Large intestine (tissue), 12 donors: ENCODE measurements at places on chromosomes 3 and 15. TPM values are rescaled to one million over a fixed set of nuclear protein-coding genes. Genes with fewer than 3 reads are reported as not detected.

GRCh38 chr3:100465892-100466777, 26.3 kb upstream of the TMEM45A start:
- no peak overlapping the region for H3K4me3 ChIP-seq
- no peak overlapping the region for H3K27ac ChIP-seq
- no peaks in the 10 kb centered on the region for H3K27me3 ChIP-seq
- no peaks in the 10 kb centered on the region for H3K4me1 ChIP-seq

Gene SOX2
- polyA plus RNA-seq = 1.8 TPM

DNA sequence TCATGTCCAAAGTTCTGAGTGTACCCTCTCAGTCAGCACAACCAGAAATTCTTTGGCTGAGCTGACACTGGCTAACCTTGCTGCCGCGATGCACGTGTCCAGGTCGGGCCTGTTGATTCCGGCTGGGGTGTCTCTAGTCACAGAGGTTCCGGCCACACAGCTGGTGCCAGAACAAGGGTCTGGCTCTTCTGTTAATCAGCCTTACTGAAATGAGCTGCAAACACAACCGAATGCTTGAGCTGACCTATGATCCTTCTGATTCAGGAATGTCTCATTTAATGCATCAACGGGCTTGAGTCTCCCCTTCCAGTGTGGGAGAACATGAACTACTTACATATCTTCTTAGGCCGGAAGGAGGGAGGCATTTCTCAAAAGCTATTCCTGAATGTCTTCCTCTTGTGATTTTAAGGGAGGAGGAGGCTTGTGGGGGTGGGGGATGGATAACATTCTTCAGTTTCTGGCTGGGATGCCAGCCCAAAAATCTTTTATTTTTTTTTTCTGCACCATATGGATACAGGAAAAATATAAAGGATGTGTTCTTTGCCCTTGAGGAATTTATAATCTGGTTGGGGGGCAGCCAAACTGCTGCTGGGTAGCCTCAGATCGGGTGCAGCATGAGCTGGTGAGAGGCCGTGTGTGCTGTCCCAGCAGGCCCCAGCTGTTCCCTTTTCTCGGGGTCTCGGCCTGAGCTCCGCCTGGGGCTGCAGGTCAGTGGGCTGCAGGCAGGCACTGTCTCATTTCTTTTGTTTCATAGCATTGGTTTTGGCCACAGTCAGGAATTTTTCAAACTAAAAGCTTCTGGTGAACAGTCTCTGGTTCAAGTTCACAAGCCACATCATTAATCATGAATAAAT, 319.1 kb upstream of the TBL1XR1 start:
- peaks cover 5% of the 10 kb centered on the region for H3K4me1 ChIP-seq
- H3K4me3 ChIP-seq = no peak overlapping the region
- H3K36me3 ChIP-seq = no peaks in the 10 kb centered on the region

DNA sequence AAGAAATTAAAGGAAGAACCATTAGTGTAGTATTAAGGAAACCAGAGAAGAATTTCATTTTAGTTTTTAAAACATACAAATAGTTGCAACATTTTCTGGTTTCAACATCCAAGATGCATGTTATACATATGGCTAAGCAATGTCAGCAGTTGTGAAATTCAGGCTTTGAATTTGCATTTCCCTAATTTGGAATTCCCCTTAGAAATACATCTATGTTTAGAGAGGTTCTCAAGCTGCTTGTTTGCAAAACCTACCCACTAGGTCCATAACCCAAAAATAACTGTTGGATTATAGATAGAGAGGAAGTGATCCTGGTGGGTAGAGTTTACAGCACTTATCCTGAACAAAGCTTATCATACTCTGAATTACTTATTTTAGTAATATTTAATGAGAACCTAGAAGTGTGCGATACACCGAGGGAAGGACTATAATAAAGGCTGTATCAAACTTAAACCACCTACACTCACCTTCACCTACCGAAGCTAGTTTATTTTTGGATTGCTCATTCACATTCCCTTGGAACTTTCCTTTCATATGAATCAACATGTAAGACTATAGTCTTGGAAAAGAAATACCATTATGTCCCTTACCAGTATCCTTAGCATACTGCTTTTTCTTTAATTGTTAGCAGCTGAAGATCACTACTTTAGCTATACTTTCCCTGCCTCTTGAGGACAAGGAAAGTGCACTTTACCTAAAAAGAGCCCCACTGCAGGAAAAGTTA, 60.6 kb downstream of the CHAC1 start:
- peaks cover 25% of the 10 kb centered on the region for H3K4me1 ChIP-seq
- peaks cover 22% of the 10 kb centered on the region for H3K36me3 ChIP-seq
- DNase-seq = no peak
- H3K4me3 ChIP-seq = no peak overlapping the region
- H3K27ac ChIP-seq = no peak overlapping the region
- no peaks in the 10 kb centered on the region for H3K27me3 ChIP-seq

- no peaks in the 10 kb centered on the region for H3K4me1 ChIP-seq
- no peaks in the 10 kb centered on the region for H3K36me3 ChIP-seq
- no peak overlapping the region for H3K4me3 ChIP-seq
- H3K27me3 ChIP-seq = no peaks in the 10 kb centered on the region
Observed at GRCh38 chr3:144754076-144754783, 782.6 kb downstream of the DIPK2A start.

- DNase-seq = peak; percentile 60
- no peak overlapping the region for H3K27ac ChIP-seq
- H3K4me3 ChIP-seq = no peak overlapping the region
- H3K36me3 ChIP-seq = peaks cover 10% of the 10 kb centered on the region
- H3K4me1 ChIP-seq = no peaks in the 10 kb centered on the region
Observed at GRCh38 chr15:77118882-77119321, 48.0 kb upstream of the TSPAN3 start.

DNA sequence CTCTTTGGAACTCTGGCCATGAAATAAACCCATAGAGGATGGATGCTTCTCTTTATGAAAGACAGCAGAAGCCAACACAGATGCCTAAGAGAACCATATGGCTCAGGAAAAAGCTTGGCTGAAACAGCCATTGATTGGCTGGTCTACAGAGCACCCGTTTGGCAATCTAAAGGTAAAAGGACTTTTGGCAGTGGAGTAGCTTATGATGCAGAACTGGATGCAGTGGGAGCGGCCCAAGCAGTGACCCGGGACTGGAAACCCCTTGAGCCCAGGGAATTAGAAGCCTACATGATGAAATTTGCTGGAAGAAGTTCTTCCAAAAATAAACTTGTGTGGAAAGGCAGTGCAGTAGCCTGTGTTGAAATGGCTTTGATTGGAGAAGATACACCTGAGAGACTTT, 360.2 kb downstream of the NR2F2 start:
- H3K27ac ChIP-seq = no peak overlapping the region
- DNase-seq = no peak
- no peak overlapping the region for H3K4me3 ChIP-seq
- H3K36me3 ChIP-seq = no peaks in the 10 kb centered on the region

- no peak overlapping the region for H3K4me3 ChIP-seq
- H3K27me3 ChIP-seq = no peaks in the 10 kb centered on the region
- peak overlapping the region; percentile 20 for H3K27ac ChIP-seq
- no peaks in the 10 kb centered on the region for H3K36me3 ChIP-seq
- no peak for DNase-seq
Observed at GRCh38 chr3:152328841-152329240, 60.1 kb downstream of the MBNL1 start.

Gene SLC9C1
- 0.33 TPM for polyA plus RNA-seq

DNA sequence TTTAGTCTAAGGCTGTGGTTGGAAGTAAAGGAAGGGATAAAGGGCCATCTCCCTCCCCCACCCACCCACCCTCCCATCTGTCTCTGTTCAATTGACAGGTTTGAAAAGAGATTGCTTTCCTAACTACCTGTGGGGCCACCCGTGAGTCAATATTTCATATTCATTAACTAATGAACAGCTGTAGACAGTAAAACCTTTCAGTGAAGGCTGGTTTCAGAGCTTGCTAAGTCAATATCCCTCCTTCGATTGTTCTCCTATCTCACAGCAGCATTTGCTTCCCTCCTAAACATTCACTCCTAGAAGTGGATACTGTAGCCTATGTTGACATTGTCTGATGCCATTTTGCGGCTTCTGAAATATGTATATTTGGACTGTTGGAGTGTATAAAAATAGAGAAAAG, 85.9 kb upstream of the SYNPR start:
- no peak overlapping the region for H3K4me3 ChIP-seq
- no peaks in the 10 kb centered on the region for H3K4me1 ChIP-seq
- no peak overlapping the region for H3K27ac ChIP-seq
- no peaks in the 10 kb centered on the region for H3K36me3 ChIP-seq
- DNase-seq = peak; percentile 16

Gene DAPK2
- 7.4 TPM for polyA plus RNA-seq

DNA sequence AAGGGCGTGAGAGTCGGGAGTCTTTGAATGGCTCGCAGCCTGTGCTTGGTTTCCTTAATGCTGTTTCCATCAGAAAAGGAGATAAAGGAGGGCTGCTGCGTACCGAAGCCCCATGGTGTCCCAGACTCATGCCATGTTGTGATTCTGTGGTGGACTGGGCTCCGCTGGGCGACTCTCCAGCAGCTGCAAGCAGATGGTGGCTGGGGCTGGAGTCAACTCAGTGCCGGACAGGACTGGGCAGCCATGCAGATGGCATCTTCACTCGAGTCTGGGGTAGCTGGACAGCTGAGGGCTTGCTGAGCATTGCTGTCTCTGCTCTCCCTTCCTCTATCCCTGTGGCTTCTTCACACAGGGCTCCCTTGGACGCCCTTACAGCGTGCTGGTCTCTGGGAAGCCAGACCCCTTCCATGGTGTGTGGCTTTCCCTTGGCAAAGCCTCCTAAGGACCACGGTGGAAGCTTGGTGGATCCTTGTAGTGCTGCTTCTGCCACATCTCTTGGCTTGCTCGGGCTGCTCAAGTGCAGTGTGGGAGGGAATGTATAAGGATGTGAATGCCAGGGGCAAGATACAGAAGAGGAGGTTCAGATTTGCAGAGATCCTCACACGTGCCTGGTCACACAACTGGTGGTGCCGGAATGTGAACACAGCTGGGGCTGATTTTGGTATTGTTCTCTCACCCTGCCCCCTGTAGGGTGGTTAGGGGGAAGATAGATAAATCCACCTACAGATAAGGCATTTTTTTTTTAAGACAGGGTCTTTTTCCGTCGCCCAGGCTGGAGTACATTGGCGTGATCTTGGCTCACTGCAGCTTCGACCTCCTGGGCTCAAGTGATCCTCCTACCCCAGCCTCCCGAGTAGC, 9.0 kb downstream of the NIPA1 start:
- peaks cover 2% of the 10 kb centered on the region for H3K36me3 ChIP-seq
- no peak overlapping the region for H3K4me3 ChIP-seq
- no peak for DNase-seq
- H3K27me3 ChIP-seq = no peaks in the 10 kb centered on the region
- no peaks in the 10 kb centered on the region for H3K4me1 ChIP-seq
- H3K27ac ChIP-seq = no peak overlapping the region

Gene GHSR
- not detected for polyA plus RNA-seq

DNA sequence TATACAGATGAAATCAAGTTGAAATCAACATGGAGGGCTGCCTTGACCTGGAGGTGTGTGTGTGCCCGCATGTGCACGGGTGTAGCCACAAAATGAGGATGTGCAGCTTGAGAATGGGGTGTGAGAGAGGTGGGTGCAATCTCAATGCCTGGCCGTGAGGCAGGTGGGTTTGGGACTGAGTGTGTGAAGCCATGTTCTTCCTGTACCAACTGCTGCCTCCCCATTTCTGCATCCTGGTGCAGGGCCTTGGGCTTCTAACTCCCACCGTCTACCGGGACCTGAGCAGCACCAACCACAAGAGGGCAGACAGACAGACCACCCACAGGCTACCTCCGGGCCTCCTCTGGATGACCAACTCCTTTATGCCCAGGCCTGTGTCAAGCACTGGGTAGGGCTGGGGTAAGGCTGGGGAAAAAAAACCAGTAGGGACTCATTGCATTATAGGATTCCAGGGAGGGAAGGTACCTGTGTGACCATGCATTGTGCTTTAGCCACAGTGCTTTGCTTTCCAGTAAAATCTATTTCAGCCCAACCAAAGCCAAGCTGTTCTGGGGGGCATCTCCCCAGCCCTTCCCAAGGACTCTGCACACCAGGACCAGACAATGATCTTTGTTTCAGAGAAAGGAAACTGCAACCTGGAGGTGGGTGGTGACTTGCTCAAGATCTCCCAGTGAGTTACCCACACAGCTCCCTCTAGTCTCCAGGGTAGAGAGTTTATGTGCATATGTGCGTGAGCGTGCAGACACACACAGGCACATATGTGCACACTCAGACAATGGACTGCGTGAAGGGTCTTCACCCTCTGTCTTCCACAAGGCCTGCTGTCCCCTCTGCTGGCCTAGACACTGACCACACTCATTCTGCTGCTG, 162.2 kb upstream of the TLE3 start:
- H3K27ac ChIP-seq = no peak overlapping the region
- H3K27me3 ChIP-seq = peaks cover 5% of the 10 kb centered on the region
- H3K4me3 ChIP-seq = no peak overlapping the region
- H3K4me1 ChIP-seq = peaks cover 11% of the 10 kb centered on the region
- H3K36me3 ChIP-seq = no peaks in the 10 kb centered on the region
- no peak for DNase-seq

Gene CCR9
- 1.0 TPM for polyA plus RNA-seq

DNA sequence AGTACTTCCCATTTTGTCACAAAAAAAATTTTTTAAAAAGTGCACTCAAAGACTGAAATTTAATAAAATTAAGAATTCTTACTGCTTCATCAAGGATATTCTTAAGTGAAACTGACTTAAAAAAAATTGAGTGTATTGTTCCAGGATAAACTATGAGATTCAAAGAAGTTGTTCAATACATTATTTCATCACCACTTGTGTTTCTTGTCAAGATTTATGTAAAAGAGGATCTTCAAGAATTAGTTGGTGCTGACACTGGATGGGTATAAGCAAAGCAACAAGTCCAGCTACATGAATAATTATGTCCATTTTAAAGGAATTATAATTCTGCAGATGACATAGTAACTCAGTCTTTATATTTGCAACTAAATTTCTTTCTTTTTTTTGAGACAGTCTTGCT, 4.3 kb upstream of the AP4E1 start:
- H3K4me3 ChIP-seq = no peak overlapping the region
- peaks cover 3% of the 10 kb centered on the region for H3K4me1 ChIP-seq
- no peaks in the 10 kb centered on the region for H3K27me3 ChIP-seq

Gene GOLGA8T
- 0.75 TPM for polyA plus RNA-seq

Gene CX3CR1
- polyA plus RNA-seq = 2.8 TPM

Gene CPNE9
- 0.73 TPM for polyA plus RNA-seq

- no peak overlapping the region for H3K27ac ChIP-seq
- H3K4me3 ChIP-seq = no peak overlapping the region
- no peaks in the 10 kb centered on the region for H3K4me1 ChIP-seq
- H3K36me3 ChIP-seq = peaks cover 9% of the 10 kb centered on the region
- no peak for DNase-seq
Observed at GRCh38 chr3:23981955-23982354, 36.9 kb downstream of the NR1D2 start.

GRCh38 chr3:48429317-48429959, 448 bp downstream of the PLXNB1 start:
- H3K4me1 ChIP-seq = peaks cover 83% of the 10 kb centered on the region
- no peaks in the 10 kb centered on the region for H3K27me3 ChIP-seq
- H3K27ac ChIP-seq = peak overlapping the region; percentile 94
- peak; percentile 87 for DNase-seq

- no peaks in the 10 kb centered on the region for H3K36me3 ChIP-seq
- no peak overlapping the region for H3K4me3 ChIP-seq
- DNase-seq = peak; percentile 72
- no peak overlapping the region for H3K27ac ChIP-seq
- H3K27me3 ChIP-seq = no peaks in the 10 kb centered on the region
Observed at GRCh38 chr15:41930221-41930866, 36.5 kb upstream of the SPTBN5 start.
